ENCODE measurements at places on chromosomes 5 and 9. TPM values are rescaled to one million over a fixed set of nuclear protein-coding genes. Genes with fewer than 3 reads are reported as not detected.

Gene ECM2
- total RNA-seq = 0.65 TPM

Gene NUDCD2
- total RNA-seq = 6.5 TPM

Gene FAM153A
- not detected for total RNA-seq

Gene PRDM9
- total RNA-seq = not detected

Gene JADE2
- total RNA-seq = 14.3 TPM

Gene CORO2A
- 0.30 TPM for total RNA-seq

Gene LRSAM1
- total RNA-seq = 17.7 TPM

Gene PLPP7
- 6.1 TPM for total RNA-seq

Gene TLR4
- total RNA-seq = 0.30 TPM

Gene ZNF454
- total RNA-seq = 3.6 TPM

Gene PTGER4
- 2.7 TPM for total RNA-seq

Gene HAVCR1
- not detected for total RNA-seq

Gene MPDZ
- 100 TPM for total RNA-seq

Gene KCNV2
- not detected for total RNA-seq

Gene SLC34A3
- not detected for total RNA-seq

Gene INSL6
- total RNA-seq = not detected

Gene BAAT
- 0.23 TPM for total RNA-seq

Gene PCDHA12
- total RNA-seq = 0.18 TPM

Gene MSX2
- 1.5 TPM for total RNA-seq

Measured in smooth muscle cell of the umbilical artery (primary cell).